Activated CD4-positive, alpha-beta T cell treated with anti-CD3 and anti-CD28 coated beads, Interleukin-2, amount 50 U/mL, for 24 hours (primary cell): ENCODE measurements at places on chromosomes 2 and 18.
A peak's percentile ranks its signal among the peaks of the same experiment; 100 is the strongest.

DNA sequence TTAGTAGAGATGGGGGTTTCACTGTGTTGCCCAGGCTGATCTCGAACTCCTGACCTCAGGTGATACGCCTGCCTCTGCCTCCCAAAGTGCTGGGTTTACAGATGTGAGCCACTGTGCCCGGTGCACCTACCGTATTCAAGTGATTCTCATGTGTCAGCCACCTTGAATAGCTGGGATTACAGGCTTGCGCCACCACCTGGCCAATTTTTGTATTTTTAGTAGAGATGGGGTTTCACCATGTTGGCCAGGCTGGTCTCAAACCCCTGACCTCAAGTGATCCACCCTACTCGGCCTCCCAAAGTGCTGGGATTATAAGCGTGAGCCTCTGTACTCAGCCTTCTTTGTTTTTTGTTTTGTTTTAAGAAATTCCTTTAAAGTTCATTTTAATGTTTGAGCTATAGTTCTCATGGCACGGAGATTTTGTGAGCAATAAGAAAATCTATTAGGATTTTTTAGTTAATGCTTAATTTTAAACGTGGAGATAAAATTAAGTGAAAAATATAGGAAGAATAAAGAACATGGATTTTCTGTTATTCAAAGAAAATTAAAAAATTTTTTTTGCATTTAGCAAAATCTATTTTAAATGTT, 242.6 kb downstream of the PHLPP1 start:
- DNase-seq = peak; percentile 12

- no peak for DNase-seq
Observed at GRCh38 chr2:100813527-100813926, 6.4 kb upstream of the NPAS2 start.

- DNase-seq = no peak
Observed at GRCh38 chr2:174546519-174547506, 50.8 kb downstream of the WIPF1 start.

DNA sequence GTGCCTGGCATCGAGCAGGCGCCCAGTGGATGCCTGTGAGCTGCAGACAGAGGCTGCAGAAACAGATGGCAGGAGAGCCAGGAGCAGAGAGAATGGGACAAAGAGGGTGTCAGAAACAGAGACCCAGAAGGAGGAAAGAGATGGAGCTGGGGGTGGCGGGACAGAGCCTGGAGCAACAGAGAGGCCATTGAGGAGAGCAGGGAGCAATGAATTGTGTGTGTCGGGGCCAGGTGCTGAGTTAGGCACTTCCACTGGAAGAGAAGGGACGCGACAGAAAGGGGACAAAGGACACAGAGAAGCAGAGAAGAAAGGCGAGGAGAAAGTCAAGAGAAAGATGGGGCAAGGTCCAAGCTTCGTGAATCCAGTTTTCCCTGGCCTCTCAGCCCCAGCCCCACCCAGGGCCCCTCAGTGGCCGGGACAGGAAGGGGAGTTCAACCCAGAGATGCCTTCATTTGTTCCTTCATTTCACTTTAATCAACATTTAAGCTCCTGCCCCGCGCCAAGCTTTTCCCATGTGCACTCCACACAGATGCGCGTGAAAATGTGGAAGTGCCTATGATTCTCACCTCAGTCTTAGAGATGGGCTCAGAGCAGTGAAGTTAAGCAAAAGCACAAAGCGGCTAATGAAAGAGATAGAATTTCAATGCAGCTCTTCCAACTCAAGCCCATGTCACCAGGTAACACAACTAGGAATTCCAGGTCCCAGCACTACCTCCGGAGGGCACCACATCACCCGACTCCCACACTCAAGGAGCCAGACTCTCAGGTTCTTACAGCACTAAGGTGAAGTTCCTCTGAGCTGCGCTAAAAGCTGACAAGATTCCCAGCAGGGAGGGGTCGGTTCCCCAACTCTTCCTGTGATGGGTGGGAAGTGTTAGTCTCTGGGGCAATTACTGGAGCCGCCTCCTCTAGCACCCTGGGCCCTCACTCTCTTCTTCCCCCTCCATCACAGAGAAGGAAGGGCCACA, 55.1 kb downstream of the TNS1 start:
- no peak for DNase-seq

- DNase-seq = no peak
Observed at GRCh38 chr2:27588308-27588707, 5.5 kb downstream of the ZNF512 start.

GRCh38 chr2:165868211-165868610, 74.2 kb upstream of the GALNT3 start:
- DNase-seq = no peak

DNA sequence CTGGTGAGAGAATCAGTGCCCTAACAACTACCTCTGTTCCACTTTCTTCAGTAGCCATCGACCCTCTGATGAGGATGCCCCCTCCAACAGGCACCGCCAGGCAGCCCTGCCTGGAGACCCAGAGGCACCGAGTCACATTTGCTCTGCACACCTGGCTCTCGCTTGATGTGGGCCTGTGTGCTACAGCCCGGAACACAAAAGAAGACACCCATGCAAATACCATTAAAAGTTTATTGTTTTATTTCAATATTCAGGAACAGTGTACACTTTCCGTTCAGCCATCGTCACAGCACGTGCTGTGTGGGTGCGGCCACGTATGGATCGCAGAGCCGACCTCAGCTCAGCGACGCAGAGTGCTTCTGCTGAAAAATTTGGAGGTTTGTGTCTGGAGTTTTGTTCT, 154.0 kb downstream of the MBP start:
- DNase-seq = no peak

DNA sequence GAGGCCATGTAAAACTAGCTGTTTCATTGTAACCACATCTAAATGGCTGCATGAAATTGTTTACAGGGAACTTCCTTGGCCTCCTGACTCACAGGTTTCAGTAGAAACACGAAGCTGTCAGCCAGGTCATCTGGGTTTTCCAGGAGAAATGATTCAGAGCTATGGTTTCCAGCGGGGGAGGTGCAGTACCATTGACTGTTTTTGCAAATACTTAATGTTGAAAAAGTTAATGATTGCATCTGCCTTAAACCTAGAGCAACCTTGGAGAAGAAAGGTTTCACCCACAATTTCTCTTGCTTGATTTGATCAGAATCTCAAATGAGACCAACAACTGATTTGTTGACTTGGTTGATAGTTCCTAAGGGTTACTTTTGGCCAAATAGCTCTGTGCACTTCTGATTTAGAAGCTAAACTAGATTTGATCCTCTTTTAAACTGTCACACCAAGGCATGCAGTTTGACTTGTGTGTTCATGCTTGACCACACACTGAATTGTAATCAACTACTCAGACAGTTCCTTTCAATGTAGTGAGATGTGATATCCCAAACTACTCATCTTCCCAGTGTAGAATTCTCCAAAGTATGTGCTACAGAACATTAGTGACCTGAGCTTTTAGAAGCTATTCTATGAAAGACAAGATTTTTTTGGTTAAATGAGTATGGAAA, 193.5 kb upstream of the CHST9 start:
- DNase-seq = no peak

DNA sequence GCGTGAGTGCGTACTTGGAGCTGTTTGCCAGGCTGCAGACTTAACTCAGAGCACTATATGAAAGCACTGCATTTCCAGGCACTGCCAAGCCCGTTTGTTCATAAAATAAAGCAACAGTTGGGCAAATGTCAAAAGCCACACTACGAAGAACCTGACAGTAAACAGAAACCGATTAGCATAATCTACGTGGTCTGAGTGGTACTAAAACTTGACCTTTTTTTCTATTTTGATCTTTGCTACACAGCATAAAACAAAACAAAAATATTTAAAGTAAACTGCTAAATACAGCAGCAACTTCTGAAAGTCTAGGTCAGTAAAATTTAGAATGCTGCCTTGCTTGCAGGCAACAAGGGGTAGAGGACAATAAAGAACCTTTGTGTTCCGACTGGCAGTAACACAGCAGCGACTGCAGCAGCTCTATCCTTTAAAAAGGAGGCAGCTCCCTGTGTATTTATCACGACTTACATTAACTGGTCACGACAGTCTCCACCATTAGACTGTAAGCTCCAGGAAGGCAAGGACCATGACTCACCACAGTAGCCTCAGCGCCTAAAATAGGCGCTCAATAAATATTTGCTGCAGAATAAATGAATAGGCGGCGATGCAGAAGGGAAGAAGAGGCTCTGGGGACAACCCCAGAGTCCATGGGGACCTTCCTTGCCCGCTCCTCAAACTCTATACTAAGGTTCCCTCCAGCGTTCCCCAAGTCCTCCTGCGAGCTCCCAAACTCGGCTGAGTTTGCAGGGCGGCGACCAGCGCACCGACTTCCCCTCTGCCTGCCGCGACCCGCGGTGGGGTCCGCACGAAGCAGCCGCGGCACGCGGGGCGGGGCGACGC, 902 bp downstream of the SS18 start:
- DNase-seq = no peak

DNA sequence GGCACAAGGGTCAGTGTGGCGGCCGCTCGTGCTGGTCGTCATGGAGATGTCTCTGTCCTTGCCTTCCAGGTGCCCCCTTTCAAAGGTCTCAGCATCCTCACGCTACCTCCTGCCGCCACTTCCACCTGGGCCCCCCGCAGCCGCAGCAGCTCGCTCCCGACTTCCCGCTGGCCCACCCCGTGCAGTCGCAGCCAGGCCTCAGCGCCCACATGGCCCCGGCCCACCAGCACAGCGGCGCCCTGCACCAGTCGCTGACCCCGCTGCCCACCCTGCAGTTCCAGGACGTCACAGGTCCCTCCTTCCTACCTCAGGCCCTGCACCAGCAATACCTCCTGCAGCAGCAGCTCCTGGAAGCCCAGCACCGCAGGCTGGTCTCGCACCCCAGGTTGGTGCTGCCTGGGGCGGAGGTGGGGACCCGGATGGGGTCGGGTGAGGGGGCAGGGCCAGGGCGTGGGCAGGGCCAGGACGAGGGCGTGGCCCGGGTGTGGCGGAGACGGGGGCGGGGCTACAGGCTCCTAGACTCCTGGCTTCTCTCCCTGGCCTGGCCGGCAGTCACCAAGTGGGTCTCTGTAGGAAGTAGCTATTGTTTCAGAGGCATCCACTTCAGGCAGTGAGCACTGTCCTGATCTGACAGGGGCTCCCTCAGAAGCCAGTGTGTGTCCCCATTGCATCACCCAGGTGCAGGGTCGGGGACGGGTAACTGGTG, 223.7 kb downstream of the LOXHD1 start:
- no peak for DNase-seq

DNA sequence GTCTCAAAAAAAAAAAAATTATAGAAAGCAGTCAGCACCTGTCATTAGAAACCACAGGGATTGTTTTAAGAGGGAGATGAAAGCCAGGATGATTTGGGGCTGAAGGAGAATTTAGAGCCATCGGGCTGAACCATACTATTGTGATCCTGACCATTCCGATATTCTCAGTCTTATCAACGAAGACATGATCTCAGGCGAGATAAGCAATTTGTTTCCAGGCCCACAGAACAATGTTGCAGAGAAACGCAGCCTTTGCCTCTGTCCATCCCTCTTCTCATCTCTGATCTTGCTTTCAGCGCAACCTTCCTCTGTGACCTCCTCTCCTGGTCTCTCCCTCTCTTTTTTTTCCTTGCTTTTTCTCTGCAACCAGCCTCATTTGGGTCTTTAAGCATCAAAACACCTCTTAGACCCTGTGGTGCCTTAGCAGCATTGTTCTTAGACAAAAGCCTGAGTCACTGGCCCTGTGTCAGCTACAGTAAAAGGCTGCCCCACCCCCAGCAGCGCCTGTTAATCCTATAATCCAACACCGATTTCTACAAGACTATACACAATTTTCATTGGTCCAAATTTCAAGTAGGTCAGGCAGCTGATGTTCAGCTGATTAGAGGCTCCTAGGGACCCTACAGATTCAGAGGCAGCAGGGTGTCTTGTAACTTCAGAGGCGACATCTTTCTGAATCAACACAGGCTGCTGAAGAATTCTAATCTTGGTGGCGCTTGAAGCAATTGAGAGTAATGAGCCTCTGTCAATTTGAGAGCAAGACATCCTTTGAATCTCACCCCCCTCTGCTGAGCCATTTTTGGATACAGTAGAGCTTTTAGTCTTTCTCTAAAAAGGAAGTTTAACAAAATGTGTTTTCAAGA, 206.0 kb downstream of the NCK2 start:
- DNase-seq = no peak

GRCh38 chr2:160156100-160156499, 44.0 kb downstream of the ITGB6 start:
- DNase-seq = no peak

DNA sequence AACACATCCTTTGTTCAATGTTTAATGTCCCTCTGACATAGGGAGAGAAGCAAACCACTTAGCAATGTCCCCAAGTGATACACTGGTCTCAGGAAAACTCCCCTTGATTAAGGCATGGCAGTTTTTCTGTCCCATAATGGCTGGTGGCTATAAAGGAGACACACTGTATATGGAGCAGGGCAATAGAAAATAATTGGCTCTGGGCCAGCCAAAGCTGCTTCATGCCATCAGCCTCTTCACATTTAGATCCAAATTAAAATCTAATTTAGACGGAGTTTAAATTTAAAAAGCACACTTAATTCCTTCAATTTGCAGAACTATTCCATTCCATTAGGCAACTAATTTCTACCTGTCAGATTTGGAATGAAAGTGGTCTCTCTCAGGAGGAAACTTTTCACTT, 638.1 kb downstream of the DSC3 start:
- no peak for DNase-seq

DNA sequence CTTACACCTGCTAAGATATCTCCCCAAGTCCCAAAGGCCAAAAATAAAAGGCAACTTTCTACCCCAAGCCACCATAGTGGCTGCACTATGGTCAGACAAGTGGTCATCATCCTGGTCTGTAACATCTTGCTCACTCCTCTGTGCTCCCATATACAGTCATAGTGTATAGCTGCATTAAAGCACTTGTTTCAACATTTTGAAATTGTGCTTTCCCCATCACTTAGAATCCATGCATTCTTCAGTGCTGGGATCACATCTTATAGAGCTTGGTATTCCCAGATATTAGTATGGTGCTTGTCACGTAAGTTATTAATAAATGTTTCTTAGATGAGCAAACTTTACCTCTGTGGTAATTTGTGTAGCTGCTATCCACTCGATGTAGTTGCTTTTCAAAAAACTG, 40.4 kb upstream of the CDC42EP3 start:
- no peak for DNase-seq

DNA sequence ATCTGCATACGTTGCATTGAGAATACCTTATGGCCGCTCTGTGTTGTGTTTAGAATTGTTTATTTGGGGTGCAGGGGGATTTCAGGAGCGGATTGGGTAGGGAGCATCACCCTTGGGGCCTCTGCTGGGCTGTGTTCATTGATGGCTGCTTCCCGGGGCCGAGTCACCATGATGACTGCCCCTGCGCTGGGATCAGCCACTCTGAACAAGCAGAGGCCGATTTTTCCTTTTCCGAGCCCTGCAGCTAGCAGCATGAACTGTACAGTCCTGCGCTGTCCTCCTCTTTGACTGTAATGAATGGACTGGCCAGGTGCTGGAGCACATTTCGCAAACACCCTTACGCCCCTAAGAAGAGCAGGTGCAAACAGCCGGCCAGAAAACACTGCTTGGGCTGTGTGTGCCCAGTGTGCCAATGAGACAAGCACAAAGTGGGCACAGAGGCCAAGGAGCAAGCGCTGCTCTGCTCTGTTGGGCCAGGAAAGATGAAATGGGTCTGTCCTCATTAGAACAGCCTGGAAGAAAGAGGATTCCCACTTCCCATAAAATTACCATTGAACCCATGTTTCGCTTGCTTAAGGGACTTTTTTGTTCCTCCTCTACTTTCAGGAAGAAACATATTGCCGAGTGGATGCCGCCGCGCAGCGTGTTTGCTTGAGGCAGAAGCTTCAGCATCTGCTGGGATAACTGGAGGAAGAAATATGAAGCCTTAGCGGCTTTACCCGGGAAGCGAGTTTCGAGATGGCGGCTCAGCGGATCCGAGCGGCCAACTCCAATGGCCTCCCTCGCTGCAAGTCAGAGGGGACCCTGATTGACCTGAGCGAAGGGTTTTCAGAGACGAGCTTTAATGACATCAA, 82.7 kb downstream of the SH3BP4 start:
- no peak for DNase-seq
